ENCODE measurements at places on chromosomes 5 and 9.
A peak's percentile ranks its signal among the peaks of the same experiment; 100 is the strongest.

DNA sequence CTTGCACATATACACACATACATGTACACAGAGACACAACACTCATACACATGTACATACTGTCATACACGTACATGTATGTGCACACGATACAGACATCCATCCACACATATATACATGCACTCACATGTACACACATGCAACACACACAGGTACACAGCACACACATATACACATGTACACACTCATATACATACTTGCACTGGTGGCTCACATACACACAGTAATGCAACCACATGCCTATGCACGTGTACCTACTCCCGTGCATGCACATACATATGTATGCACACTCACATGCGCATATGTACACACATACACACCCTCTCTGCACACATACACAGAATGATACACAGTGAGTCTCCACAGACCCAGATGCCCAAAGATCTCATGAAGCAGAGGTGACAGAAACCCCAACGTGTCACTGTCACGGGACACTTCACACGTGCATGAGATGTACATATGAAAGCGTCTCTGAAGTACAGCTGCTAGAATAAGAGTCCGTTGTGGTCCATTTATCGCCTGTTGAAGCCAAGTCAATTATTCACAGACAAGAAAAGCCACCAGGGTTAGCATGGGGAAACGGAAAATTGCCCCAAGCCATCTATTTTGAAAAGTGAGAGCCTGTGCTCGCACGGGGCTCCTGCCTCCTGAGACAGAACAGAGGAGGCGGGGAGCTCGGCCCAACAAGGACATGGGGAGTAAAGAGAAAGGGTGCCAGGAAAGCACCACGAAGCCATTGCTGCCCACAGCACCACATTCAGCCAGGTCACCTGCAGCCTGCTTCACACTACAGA, 24.9 kb downstream of the LPCAT1 start:
- no peak for DNase-seq

- peak; percentile 77 for DNase-seq
These were observed 45.3 kb upstream of the ADAMTSL1 start for GRCh38 chr9:18428661-18429060.

- no peak for DNase-seq
These were observed 210.1 kb downstream of the CDH9 start for GRCh38 chr5:26828294-26828693.

DNA sequence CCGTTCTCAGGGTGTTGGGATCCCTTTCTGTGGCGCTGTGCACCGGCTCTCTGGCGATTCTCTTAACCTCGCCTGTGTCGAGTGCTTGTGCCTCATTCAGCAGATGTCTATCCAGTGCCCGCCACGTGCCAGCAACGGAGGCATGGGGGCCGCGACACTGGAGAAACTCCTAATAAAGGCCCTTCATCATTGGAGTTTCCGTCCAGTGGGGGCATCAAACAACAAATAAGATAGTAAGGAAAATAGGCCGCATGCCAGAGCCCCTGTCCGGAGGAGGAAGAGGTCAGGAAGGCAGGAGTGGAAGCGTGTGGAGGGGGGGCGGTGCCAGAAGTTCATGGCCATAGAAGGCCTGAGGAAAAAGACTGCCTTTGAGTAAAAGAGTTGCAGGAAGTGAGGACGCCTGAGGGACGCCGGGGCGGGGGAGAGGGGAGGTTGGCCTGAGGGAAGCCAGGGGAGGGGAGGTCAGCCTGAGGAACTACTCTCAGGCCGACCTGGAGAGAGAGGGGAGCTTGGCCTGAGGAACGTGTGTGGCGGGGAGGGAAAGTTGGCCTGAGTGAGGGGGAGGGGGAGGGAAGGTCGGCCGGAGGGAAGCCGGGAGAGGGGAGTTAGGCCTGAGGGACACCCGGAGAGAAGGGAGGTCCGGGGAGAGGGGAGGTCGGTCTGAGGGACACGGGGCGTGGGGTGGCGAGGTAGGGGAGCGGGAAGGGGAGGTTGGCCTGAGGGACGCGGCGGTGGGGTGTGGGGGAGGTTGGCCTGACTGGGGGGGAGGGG, 82.2 kb downstream of the CACNA1B start:
- no peak for DNase-seq

GRCh38 chr5:120479066-120479465, 15.0 kb downstream of the PRR16 start:
- DNase-seq: peak; percentile 34
